ENCODE measurements at places on chromosomes 12 and 14. TPM values are rescaled to one million over a fixed set of nuclear protein-coding genes. Genes with fewer than 3 reads are reported as not detected.

KRT73 gene
- total RNA-seq, result not detected

ABCD2 gene
- total RNA-seq, result 1.4 TPM

GPR68 gene
- 1.7 TPM for total RNA-seq

ACTR10 gene
- total RNA-seq, result 68.1 TPM

TCL1B gene
- not detected for total RNA-seq

MIPOL1 gene
- 14.8 TPM for total RNA-seq

NID2 gene
- 37.7 TPM for total RNA-seq

TSPAN8 gene
- total RNA-seq, result 77.3 TPM

APOF gene
- total RNA-seq, result not detected

PTCSC3 gene
- total RNA-seq, result not detected

PPFIA2 gene
- total RNA-seq, result 9.4 TPM

GYS2 gene
- total RNA-seq, result not detected

FBRSL1 gene
- 44.7 TPM for total RNA-seq

ZBTB1 gene
- 46.8 TPM for total RNA-seq

OVCH1 gene
- total RNA-seq, result 0.35 TPM

SLC17A8 gene
- 0.16 TPM for total RNA-seq

VDR gene
- 14.8 TPM for total RNA-seq

AMIGO2 gene
- 8.7 TPM for total RNA-seq

ACOT6 gene
- not detected for total RNA-seq

C1QL4 gene
- 1.0 TPM for total RNA-seq

NEUROD4 gene
- total RNA-seq, result not detected

C12orf54 gene
- not detected for total RNA-seq

PTPRO gene
- total RNA-seq, result 4.6 TPM

LTB4R2 gene
- total RNA-seq, result 9.2 TPM

PZP gene
- total RNA-seq, result 0.31 TPM

PPM1H gene
- 25.0 TPM for total RNA-seq

ASB2 gene
- total RNA-seq, result 3.7 TPM

FRMD6 gene
- 16.5 TPM for total RNA-seq

ATXN3 gene
- 33.6 TPM for total RNA-seq

MANSC1 gene
- 38.7 TPM for total RNA-seq

ARG2 gene
- total RNA-seq, result 19.2 TPM

CEP290 gene
- 18.2 TPM for total RNA-seq

TAS2R7 gene
- not detected for total RNA-seq

PTGER2 gene
- 10.0 TPM for total RNA-seq

KRT6C gene
- not detected for total RNA-seq

MRPL42 gene
- 66.7 TPM for total RNA-seq
